ENCODE measurements at places on chromosomes 13 and 19.

DNA sequence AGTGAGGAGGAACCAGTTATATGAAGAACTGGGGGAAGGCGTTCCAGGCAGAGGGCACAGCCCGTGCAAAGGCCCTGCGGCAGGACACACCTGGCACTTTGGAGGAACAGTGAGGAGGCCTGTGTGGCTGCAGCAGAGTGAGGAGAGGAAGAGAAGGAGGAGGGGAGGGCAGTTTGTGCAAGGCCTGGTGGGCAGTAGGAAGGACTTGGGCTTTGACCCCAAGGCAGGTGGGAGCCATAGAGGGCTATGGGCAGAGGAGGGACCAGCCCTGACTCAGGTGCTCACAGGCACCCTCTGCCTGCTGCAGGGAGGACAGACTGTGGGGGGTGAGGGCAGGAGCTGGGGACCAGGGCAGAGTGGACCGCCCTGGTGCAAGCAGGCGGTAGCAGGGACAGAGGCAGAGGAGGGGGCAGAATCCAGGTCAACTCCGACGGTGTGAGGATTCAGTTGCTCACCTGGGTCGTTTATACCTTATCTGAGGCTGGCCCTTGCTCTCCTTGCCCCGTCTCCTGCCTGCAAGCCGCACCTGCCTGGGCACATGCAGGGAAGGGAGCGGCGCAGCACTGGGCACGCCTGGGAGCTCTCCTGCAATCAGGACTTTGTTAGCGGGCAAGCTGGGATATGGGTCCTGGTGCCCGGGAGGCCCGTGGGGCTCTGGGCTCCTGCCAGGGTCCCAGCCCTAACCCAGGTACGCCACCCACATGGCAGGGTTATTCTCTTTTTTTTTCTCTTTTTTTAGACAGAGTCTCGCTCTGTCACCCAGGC, 34.8 kb downstream of the NFIC start:
- no peak for DNase-seq

DNA sequence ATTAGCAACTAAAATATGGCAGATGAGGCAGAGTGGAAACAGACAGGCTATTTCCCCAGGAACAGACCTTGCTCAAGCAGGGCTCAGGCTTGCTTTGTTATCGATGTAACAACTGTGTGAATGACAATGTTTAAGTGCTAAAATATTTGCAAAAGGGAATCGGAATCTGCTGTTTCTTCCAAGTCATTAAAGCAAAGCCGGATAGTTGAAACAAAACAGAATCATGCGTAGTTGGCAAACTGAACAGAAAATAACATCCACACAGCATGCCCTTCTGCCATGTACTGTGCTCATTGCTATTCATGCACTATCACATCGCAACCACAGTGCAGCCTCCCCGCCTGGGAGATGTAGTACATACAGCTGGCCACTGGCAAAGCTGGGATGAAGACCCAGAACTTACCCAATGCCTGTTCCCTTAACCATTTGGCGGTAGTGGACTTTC, 799.1 kb downstream of the DIAPH3 start:
- no peak for DNase-seq

- DNase-seq, result no peak
Observed at GRCh38 chr13:24087605-24088225, 72.8 kb upstream of the SPATA13 start.

GRCh38 chr19:1064661-1065605, 2.0 kb upstream of the ARHGAP45 start:
- DNase-seq, result peak; percentile 83

- no peak for DNase-seq
Observed at GRCh38 chr13:29583073-29583785, 12.3 kb downstream of the SLC7A1 start.

DNA sequence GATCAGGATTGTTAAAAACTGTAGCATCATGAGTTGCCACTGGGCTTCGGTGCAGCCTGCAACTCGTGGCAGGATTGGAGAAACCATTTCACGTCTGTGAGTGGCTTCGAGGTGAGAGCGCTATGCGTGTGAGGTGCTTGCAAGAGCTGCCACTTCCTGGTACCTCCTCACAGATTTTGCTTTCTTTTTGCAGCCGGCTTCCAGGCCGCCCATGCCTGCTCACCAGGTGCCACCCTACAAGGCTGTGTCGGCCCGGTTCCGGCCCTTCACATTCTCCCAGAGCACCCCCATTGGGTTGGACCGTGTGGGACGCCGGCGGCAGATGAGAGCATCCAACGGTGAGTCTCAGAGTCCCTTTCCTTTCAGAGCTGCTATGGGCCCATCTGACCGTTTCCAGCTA, 57.9 kb upstream of the C1QTNF9 start:
- no peak for DNase-seq

DNA sequence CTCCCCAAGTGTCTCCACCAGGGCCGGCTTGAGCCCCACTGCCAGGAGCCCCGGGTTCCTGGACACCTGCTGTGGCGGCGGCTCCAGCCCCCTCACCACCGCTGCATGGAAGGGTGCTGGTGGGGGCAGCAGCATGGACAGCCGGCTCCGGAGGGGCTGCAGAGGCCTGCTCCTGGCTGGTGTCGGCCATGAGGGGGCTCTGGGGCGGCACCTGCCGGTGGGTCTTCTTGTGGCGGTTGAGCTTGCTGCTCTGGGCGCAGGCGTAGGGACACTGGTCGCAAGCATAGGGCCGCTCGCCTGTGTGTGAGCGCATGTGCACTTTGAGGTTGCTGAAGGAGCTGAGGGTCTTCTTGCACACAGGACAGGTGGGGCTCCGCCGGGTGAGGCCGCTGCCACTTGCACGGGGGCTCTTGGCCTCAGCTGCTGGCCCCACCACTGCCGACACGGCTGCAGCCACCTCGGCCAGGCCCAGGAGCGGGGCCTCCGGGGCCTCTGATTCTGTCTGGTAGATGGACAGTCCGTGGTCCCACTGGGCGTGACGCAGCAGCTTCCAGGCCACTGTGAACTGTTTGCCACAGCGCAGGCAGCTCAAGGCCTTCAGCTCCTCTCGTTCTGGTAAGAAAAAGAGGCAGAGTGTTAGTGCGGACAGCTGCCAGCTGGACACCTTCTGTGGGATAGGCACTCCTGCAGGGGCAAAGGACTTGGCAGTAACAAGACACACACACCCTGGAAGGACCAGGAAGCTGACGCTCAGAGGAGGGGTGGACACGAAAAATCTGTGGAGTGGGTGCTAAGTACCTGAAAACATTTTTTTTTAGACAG, 4.1 kb downstream of the ZNF296 start:
- no peak for DNase-seq

- DNase-seq, result no peak
Observed at GRCh38 chr13:79939689-79940088, 401.2 kb downstream of the SPRY2 start.

DNA sequence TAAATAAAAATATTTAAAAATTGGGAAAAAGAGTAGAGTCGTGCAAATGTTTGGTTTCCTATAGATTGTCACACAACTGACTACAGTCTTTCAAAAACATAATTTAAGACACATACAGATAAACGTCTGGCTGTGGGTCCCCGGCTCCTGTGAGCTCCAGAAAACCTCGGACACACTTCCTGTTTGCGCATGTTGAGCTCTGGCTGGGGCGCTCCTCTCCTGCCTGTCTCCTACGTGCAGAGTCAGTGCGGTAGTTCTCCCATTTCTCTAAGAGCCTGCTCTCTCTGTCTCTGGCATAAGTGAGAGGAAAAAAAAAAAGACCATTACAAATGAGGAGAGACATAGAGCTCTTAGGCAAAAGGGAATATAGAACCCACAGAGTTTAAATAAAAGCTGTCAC, 128.2 kb upstream of the OBI1 start:
- no peak for DNase-seq

DNA sequence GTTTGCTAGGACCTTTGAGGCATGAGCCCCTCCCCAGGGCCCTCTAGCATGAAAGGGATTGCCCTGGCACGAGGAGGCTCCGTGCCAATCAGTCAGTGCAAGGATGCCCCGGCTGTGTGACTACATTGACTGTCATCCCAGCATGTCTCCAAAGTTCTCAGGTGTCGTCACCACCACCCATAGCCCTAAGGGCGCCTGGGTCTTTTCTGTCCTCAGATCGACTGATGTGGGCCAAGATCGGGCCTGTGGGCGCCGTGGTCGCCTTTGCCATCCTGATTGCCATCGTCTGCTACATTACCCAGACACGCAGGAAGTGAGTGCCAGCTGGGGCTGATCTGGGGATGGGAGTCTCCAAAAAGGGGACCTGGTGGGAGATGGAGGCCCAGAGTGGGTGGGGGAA, 18.4 kb downstream of the MAG start:
- no peak for DNase-seq

GRCh38 chr13:100090861-100091260, 2.0 kb downstream of the PCCA start:
- DNase-seq, result no peak

DNA sequence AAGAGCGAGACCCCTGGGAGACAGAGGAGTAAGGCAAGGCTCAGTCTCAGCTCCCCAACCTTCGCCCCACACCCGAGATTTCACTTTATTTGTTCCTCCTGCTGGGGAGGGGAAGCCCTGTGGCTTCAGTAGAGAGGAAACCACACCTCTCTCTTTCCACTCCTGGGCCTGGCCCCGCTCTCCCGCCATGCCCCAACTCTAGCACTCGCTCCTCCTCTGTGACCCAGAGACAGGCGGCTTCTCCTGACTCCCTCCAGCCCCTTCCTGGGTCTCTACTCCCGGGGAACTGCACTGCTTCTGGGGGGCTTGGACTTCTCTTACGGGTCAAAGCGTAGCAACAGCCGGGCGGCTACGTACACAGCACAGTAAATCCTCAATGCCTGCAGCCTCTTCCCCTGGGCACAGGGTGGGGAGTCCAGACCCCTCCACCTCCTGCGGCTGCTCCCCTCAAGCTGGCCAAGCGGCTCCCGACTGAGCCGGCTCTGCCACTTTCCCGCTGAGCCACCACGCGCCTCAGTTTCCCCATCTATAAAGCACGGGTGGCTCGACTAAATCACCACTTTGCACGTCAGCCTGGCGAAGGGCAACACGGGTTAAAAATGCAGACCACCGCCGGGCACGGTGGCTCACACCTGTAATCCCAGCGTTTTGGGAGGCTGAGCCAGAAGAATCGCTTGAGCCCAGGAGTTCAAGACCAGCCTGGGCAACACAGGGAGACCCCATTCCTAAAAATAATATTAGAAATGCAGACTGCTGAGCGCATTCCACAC, 1.4 kb downstream of the RNF126 start:
- peak; percentile 78 for DNase-seq

DNA sequence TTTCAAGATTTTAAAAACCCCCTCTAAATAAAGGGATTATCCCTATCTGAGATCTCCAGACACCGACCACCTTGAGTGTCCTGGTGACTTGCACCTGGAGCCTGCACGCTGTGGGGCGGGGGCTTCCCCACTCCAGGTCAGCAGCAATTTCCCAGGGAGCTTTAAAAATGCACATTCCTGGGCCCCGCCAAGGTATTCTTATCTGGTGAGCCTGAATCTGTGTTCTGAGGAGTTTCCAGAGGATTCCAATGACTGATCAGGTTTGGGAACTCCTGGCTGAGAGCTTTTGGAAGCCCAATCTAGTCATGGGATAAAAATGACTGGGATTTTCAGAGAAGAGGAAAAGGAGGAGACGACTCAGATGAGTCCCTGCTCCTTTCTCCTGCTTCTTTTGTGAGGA, 66.1 kb downstream of the FGF9 start:
- no peak for DNase-seq

- DNase-seq, result peak; percentile 13
Observed at GRCh38 chr13:73998631-73999030, 135.6 kb downstream of the KLF12 start.

DNA sequence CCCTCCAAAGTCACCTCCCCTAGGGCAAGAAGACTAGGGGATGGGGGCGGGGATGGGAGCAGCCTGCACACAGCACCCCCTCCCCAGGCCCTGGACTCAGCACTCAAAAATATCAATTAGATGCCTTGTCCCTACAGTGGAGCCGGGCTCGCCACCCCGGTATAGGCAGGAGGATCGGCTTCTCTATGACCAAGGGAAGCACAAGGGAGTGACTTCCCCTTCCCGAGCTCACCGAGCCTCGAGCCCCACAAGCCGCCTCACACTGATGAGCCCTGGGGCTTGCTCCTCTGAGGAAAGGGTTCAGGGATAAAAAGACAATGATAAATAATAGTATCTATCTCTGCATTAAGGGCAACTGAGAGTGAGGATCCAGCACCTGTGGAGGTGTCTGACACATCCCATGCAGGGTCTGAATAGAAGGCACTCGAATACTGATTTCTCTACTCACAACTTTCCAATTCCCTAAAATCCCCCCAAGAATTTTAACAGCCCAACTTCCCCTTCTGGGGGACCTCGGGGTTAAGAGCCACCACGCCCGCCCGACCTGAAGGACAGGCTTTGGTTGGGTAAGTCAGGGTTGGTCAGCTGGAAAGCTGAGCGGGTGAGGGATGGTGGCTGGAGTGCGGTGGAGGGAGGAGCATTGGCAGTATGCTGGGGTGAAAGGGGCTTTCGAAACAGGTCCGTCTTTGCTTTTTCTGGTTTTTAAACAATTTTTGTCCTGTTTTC, 51.3 kb downstream of the STK24 start:
- DNase-seq, result no peak

- no peak for DNase-seq
Observed at GRCh38 chr13:52712385-52712784, 27.2 kb downstream of the CNMD start.

GRCh38 chr13:29710511-29710910, 115.0 kb upstream of the SLC7A1 start:
- DNase-seq, result no peak

DNA sequence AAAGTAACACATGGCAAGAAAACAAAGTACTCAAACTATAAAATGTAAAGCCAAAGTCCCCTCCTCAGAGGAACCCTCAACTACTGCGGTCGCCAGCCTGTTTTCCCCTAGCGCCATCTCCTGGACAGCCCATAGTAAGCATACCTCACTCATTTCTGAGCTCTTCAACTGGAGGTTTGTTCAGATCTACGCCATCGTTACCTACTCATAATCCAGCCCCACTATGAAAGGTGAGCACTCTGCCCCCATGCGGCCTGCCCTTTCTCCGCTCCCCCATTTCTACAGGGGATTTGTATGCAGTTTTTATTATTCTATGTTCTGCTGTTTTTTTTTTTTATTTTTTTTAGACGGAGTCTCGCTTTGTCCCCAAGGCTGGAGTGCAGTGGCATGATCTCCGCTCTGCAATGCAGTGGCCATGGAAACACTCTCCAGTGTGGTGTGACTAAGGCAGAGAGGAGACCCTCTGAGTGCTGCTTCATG, 26.2 kb downstream of the OPA3 start:
- peak; percentile 84 for DNase-seq

- no peak for DNase-seq
Observed at GRCh38 chr13:28494778-28495537, at the start of gene FLT1. Gene FLT1 (minus strand): TSS chr13:28495128. CDS start chr13:28494843, 285 bp downstream.

DNA sequence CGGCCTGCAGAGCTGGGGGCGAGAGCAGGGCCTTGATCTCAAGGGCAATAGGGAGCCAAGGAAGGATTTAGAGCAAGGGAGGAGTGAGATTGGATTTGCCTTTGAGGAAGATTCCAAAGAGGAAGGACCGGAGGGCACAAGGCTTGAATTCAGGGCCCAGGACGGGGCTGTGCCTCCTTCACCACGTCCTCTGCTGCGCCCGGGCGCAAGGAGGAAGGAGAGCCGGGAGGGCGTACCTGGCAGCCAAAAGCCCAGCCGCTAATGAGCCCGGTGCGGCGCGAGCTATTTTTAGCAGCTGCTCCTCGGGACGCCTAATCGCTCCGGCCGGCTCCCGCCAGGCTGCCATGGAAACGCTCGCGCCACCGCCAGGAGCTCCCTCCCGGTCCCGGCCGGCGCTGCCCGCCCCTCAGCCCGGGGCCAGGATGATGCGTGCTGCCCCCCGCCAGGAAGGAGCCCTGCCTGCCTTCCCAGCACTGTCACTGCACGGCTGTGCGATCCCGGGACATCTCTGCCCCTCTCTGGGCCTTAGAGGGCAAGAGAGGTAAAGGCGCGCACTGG, 31.3 kb downstream of the TINCR start:
- no peak for DNase-seq

GRCh38 chr13:49140910-49141611, 79.1 kb upstream of the MLNR start:
- DNase-seq, result no peak
